ENCODE measurements at places on chromosomes 12 and 14.

DNA sequence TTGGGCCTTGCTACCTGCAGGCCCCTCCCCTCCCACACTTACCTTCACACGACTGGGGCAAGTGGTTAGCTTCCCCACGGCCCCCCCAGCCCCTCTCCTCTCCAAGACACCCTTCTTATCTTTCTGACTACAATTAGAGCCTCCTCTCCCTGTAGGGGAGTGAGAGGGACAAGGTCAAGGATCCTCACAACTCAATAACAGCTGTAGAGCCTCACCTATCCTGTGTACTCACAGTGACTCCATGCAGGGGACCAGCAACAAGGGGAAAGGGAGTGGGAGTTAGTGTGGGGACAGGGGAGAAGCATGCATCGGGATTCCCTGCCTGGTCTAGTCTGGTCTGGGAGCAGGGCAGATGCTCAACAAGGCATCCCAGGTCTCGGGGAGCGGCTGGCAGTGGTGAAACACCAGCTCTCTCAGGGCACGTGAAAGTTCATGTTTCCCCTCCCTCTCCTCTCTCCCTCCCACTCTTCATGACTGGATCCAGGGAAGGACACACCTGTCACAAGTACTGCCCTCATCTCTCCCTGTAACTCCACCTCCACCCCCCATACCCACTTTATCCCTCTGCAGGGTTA is 45.3 kb downstream of the SMUG1 start:
- no peak for DNase-seq

- DNase-seq, result no peak
These were observed 319 bp downstream of the GALNT6 start for GRCh38 chr12:51390891-51391282.

DNA sequence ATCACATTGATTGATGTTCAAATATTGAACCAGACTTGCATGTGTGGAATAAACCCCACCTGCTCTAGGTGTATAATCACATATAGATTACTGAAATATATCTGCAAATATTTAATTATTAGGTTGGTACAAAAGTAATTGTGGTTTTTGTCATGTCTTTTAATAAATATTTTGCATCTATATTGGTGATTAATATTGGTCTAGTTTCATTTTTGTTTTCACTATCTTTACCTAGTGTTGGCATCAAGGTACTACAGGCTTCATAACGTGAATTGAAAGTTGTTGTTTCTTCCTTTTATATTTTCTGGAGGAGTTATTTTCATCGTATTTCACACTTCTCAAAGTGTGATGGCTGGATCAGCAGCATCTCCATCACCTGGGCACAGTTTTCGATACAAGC is 740.0 kb upstream of the TMEM132C start:
- no peak for DNase-seq

- DNase-seq, result no peak
These were observed 99.2 kb downstream of the GCH1 start for GRCh38 chr14:54803396-54803795.

- DNase-seq, result no peak
These were observed 129.1 kb upstream of the TMCC3 start for GRCh38 chr12:94779485-94779884.

DNA sequence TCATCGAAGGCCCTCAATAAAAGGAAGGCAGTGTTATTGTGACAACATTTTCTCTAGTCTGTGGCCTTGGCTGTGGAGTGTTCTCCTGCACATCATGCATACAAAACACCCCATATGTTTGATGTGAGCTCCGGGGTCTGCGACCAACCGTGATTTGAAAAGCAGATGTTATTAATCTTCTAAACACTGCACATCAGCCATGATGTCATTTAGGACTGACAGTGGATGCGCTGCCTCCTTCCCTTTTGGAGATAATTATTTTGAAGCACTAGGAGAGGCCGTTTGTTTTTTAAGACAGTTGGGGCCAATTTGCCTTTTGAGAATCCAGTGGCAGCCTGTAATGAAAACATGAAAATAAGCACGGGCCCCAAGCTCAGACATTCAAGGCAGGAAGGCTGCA is 1041.6 kb downstream of the BCL11B start:
- no peak for DNase-seq

GRCh38 chr12:56980268-56980667 is 22.9 kb upstream of the RDH16 start:
- DNase-seq, result no peak

DNA sequence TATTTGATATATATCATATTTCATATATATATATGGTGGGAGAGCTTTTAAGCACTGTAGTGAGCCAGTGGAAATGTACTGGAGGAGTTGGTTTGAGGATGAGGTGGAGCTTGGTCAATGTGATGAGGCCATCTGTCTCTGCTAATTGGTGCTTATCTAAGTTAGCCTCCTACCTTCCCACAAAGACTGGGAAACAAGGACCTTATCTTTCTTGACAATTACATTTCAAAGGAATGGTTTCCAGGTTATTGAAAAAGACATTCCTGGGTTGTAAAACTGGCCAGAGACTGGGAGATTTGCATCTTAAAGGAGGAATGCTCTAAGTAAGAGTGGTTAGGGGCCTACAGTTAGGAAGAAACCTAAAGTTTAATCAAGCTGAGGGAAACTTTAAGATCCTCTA is 212.8 kb upstream of the SYT1 start:
- no peak for DNase-seq

DNA sequence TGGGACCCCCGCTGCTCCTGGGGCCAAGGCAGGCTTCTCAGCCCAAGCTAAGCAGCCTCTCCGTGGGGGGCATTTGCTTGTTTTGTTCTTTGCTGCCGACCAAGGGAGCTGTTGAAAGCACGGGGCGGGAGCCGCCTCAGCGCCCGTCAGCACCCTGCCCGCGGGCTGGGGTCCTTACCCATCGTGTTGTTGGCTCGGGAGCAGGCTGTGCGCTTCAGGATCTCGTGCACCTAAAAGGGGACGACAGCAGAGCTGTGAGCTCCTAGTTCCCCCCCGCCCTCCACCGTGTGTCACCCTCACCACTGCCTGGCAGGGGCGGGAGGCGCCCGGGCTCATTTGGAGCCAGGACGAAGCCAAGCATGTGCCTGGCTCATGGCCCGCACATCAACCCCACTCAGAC is 117.5 kb downstream of the ANO2 start:
- DNase-seq, result no peak

- DNase-seq, result peak; percentile 58
These were observed at the start of gene IFT43 for GRCh38 chr14:75985618-75986438. Gene IFT43 (plus strand): TSS chr14:75985763. CDS start chr14:75985787, 24 bp downstream.

GRCh38 chr14:56212521-56212920 is 94.3 kb downstream of the PELI2 start:
- no peak for DNase-seq

DNA sequence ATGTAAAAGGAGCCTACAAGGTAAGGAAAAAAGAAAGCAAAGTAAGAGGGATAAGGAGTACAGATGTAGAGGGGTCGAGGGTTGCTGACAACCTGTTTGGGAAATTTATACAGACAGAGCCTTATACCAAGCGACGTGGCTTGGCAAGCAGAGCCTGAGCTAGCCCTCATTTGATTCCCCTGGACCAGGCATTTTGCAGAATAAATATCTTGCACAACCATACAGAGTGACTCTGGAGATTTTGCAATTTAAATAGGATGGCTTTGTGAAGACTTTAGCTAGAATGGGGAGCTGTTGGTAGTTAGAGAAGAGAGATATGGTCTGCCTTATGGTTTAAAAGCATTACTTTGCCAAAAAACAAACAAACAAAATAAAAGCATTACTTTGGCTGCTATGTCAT is 11.1 kb upstream of the ANO6 start:
- DNase-seq, result no peak

DNA sequence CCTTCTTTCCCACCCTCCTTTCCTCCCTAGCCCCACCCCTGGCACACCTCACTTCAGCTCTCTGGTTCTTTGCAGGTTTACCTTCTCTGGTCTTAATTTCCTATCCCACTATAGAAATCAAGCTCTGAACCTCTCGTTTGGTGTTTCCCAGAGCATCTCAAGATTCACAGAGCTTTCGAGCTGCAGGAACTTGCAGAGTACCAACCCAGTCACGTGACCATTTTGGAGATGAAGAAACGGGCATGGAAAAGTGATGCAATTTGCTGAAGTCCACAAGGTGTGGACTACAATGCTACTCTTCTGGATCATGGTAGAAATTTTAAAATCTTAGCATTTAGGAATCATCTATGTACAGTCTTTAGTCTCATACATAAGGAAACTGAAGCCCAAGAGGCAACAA is 205.8 kb downstream of the NTF3 start:
- DNase-seq, result no peak

GRCh38 chr12:47801170-47801903 is 18.4 kb downstream of the HDAC7 start:
- DNase-seq, result peak; percentile 46

GRCh38 chr12:10243818-10244520 is 31.3 kb downstream of the GABARAPL1 start:
- DNase-seq, result no peak

DNA sequence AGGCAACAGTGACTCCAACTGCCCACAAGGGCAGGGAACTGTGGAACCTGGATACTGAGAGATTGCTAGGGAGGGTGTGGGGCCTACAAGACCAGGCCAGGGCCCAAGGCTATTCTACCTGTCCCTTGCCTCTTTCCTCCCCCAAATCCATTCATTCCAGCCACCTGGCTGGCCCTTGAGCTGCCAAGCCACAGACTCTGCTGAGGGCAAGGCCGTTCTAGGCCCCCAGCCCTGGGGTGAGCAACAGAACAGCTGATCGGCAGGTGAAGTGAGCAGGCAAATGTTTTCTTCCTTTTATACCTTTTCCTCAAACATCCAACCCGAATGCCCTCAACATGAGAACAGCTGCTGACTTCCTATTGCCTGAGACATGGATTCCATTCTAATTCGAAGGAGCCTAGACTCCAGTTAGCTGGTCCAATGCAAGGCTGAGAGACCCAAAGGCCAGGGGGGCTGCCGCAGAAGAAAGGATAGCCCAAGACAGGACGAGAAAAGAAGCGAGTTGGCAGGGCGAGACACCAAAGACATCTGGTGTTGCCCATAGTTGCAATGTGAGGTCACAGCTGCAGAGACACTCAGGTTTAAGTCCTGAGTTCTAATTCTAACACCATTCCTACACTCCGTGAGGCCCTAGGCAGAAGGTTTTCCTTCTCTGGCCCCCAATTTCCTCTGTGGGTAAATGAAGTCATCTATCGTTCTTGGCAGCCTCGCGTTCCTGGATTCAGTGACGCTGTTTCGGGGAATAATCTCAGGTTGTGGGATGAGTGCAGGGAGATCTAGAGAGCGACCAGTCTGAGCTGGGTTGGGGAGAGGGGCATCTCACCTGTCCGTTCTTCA is 1.7 kb downstream of the C1QL4 start:
- DNase-seq, result no peak

DNA sequence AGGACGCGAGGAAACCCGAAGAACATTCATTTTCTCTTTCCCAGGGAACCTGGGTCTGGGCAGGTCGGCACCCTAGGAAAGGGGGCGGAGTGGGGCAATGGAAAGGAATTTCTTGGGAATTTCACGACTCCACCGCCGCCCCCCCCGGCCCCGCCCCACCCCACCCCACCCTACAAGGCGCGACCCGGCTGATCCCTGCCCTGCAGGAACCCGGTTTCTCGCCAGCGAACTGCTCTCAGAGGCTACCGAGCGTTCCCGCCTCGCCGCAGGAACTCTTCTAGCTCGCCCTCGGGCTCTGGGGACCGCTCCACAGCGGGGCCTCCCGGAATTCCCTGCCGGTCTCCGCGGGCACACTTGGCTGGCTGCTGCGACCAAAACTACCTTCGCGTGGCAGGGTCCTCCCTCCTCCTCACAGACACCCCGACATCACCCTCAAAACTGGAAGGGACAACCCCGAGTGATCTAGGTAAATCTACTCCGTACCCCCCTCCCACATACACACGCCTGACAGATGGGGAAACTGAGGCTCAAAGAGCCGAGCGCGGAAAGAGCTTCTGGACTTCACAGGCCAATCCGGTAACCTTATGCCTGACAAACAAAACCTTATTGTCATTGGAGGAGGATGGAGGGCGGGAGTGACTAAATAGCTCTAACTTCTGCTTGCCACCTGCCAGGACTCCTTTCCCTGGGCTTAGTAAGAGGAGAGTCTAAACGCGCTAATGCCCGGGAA is 785 bp upstream of the ACTN1 start:
- DNase-seq, result no peak

DNA sequence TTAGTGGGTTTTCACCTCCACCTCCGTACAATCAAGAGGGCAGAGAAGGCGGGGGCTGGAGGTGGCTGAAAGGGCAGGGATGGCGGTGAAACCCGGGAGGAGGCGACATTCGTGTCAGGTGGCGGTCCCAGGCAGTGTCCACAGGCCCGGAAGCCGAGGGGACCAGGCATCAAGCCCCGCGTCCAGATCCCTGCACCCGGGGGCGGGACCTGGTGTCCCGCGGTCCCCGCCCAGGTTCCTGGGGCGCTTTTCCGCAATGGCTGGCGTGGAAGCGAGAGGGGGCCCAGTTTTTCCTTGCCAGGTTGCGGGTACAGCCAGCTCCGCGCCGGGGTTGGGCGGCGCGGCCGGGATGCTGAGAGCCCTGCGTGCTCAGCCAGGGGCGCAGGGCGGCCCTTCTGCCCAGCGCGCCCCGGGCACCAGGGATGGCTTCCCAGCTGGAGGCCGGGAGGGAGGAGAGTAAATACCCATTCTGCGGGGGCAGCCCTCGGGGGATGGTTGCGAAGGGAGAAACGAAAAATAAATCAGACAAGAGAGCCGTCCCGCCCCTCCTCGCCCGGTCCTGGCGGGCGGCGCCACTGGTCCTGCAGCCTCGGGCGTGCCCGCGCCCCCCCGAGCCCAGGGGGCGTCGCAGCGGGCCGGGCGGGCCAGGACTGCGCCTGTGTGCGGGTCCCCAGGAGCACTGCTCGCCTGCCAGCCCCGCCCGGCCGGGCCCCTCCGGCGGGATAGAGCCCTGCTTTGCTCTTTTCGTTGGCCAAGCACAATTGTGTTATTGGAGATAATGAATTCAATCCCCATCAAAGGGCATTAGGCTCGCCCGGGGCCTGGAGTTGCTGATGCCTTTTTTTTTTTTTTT is 11.5 kb downstream of the FOXA1 start:
- DNase-seq, result peak; percentile 71

GRCh38 chr14:61608245-61609165 is 86.8 kb upstream of the HIF1A start:
- peak; percentile 97 for DNase-seq

GRCh38 chr12:124385219-124385969 is 90.5 kb downstream of the RFLNA start:
- no peak for DNase-seq

GRCh38 chr12:92582475-92582874 is 120.3 kb upstream of the PLEKHG7 start:
- DNase-seq, result peak; percentile 73

- DNase-seq, result no peak
These were observed 175.8 kb upstream of the NPAS3 start for GRCh38 chr14:32762886-32763285.

DNA sequence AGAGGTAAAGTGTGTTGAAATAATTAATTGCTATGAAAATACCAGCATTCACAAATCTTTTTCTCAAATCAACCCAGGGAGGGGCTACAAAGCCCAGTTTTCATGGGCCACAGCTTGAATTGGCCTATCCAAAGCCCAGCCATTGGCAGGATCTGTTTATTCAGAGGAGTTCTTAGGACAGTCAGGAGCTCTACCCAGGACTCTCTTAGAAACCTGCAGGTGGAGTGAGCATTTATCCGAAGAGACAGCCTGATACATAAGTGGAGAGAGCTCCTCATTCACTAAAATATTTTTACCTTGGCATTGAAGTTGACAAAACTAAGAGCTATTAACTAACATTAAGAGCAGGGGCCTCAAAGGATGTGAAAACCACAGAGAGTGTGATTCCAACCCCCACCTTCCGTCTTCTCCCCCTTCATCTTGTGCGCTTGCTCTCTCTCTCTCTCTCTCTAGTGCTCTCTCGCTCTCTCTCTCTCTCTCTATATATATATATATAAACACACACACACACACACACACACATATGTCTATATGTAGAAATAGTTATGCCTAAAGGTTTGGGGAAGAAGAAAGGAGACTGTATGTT is 315.5 kb downstream of the SNAPC1 start:
- no peak for DNase-seq

- no peak for DNase-seq
These were observed 28.5 kb downstream of the PRPF40B start for GRCh38 chr12:49651855-49652254.

All from DMS153 (cell line).